CD8-positive, alpha-beta memory T cell (primary cell): ENCODE measurements at places on chromosomes 4 and X. TPM values are rescaled to one million over a fixed set of nuclear protein-coding genes. Genes with fewer than 3 reads are reported as not detected.

Gene AADAT
- total RNA-seq: not detected

Gene HPF1
- 31.5 TPM for total RNA-seq

Gene PSAPL1
- total RNA-seq: not detected

Gene RBPJ
- total RNA-seq: 199 TPM

Gene RNF128
- total RNA-seq: not detected

Gene PASD1
- total RNA-seq: not detected

Gene TRMT2B
- total RNA-seq: 19.0 TPM

Gene HDAC8
- 17.8 TPM for total RNA-seq

Gene TCEAL7
- not detected for total RNA-seq

Gene PNMA5
- not detected for total RNA-seq

Gene TKTL2
- not detected for total RNA-seq

Gene CTSO
- total RNA-seq: 4.1 TPM

Gene VCX3A
- total RNA-seq: not detected

Gene KCNIP4
- not detected for total RNA-seq

Gene UGT2B15
- not detected for total RNA-seq

Gene HEPH
- total RNA-seq: not detected

- peaks cover 7% of the 10 kb centered on the region for H3K4me1 ChIP-seq
- H3K27ac ChIP-seq: no peak overlapping the region
- H3K4me3 ChIP-seq: peak overlapping the region; percentile 21
Measured at GRCh38 chr4:120921456-120922380, 808 bp downstream of the PRDM5 start.

DNA sequence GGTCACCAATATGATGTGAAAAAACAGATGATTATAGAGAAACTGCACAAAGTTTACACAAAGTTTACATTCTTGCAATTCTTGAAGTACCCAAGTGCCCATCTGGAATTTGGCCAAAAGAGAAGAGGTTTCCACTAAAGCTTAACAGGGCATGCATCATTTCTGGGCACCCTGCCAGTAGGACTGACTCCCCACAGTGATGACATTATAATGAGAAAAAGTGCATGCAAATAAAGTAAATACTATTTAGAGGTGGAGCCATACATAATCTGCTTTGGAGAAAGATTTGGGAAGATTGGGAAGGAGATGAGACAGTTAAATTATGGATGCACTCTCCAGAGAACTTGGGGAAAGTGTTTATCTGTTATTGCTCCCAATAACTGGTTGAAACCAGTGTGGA is 93.7 kb upstream of the TRPC3 start:
- H3K27ac ChIP-seq: no peak overlapping the region
- no peaks in the 10 kb centered on the region for H3K36me3 ChIP-seq
- H3K27me3 ChIP-seq: no peaks in the 10 kb centered on the region
- no peaks in the 10 kb centered on the region for H3K4me1 ChIP-seq
- no peak overlapping the region for H3K4me3 ChIP-seq

- no peak overlapping the region for H3K4me3 ChIP-seq
- no peaks in the 10 kb centered on the region for H3K4me1 ChIP-seq
- no peak overlapping the region for H3K27ac ChIP-seq
Measured at GRCh38 chr4:81376720-81377119, 95.0 kb downstream of the RASGEF1B start.

GRCh38 chr4:139142087-139142486 is 34.9 kb downstream of the ELF2 start:
- H3K27ac ChIP-seq: no peak overlapping the region
- no peak overlapping the region for H3K4me3 ChIP-seq
- no peaks in the 10 kb centered on the region for H3K36me3 ChIP-seq
- H3K4me1 ChIP-seq: peaks cover 9% of the 10 kb centered on the region
- no peaks in the 10 kb centered on the region for H3K27me3 ChIP-seq

GRCh38 chr4:101229116-101229515 is 118.2 kb downstream of the PPP3CA start:
- H3K36me3 ChIP-seq: no peaks in the 10 kb centered on the region
- H3K27me3 ChIP-seq: no peaks in the 10 kb centered on the region
- no peak overlapping the region for H3K4me3 ChIP-seq
- DNase-seq: no peak
- H3K27ac ChIP-seq: no peak overlapping the region
- H3K4me1 ChIP-seq: no peaks in the 10 kb centered on the region

DNA sequence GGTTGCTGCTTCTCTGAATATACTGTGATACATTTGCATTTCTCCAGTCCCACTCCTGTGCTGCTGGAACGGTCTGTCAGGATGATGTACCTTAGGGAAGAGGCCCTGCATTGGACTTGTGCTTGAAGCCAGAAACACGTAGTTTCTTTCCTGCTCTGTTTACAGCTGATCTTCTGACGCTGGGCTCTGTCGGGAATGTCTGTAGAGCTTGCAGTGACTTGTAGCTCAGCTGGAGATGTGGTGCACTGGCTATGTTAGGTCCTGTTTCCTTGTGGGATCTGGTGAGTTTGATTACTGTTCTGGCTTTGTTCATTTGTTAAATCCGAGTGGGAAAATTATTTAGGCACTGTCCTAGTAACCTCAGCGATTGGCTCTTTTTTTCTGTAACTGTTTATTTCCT is 137.2 kb upstream of the WDR1 start:
- H3K4me1 ChIP-seq: no peaks in the 10 kb centered on the region
- no peak overlapping the region for H3K27ac ChIP-seq
- no peaks in the 10 kb centered on the region for H3K36me3 ChIP-seq
- no peaks in the 10 kb centered on the region for H3K27me3 ChIP-seq
- no peak overlapping the region for H3K4me3 ChIP-seq

GRCh38 chr4:99324979-99325378 is 3.8 kb upstream of the ADH1B start:
- DNase-seq: no peak
- no peaks in the 10 kb centered on the region for H3K4me1 ChIP-seq
- no peaks in the 10 kb centered on the region for H3K27me3 ChIP-seq
- no peak overlapping the region for H3K4me3 ChIP-seq
- no peak overlapping the region for H3K27ac ChIP-seq

- H3K4me3 ChIP-seq: no peak overlapping the region
- H3K27ac ChIP-seq: no peak overlapping the region
- no peaks in the 10 kb centered on the region for H3K36me3 ChIP-seq
- no peaks in the 10 kb centered on the region for H3K27me3 ChIP-seq
- no peak for DNase-seq
- no peaks in the 10 kb centered on the region for H3K4me1 ChIP-seq
Measured at GRCh38 chr4:177740563-177740962, 298.3 kb upstream of the AGA start.

- DNase-seq: no peak
- H3K4me3 ChIP-seq: no peak overlapping the region
- H3K36me3 ChIP-seq: no peaks in the 10 kb centered on the region
- no peaks in the 10 kb centered on the region for H3K4me1 ChIP-seq
Measured at GRCh38 chr4:184329659-184330400, 112.2 kb upstream of the ENPP6 start.

- H3K4me3 ChIP-seq: no peak overlapping the region
- H3K27me3 ChIP-seq: no peaks in the 10 kb centered on the region
- no peak overlapping the region for H3K27ac ChIP-seq
- no peak for DNase-seq
Measured at GRCh38 chrX:106626789-106627188, 15.0 kb downstream of the RADX start.

- no peaks in the 10 kb centered on the region for H3K4me1 ChIP-seq
- H3K4me3 ChIP-seq: no peak overlapping the region
- H3K27ac ChIP-seq: no peak overlapping the region
- H3K36me3 ChIP-seq: no peaks in the 10 kb centered on the region
- no peak for DNase-seq
Measured at GRCh38 chrX:97806238-97806637, 922.5 kb downstream of the RPA4 start.

GRCh38 chr4:173943547-173943946 is 339.9 kb downstream of the FBXO8 start:
- no peak overlapping the region for H3K4me3 ChIP-seq
- H3K4me1 ChIP-seq: no peaks in the 10 kb centered on the region
- DNase-seq: no peak
- no peaks in the 10 kb centered on the region for H3K36me3 ChIP-seq

- H3K27me3 ChIP-seq: no peaks in the 10 kb centered on the region
- no peak overlapping the region for H3K27ac ChIP-seq
- H3K36me3 ChIP-seq: no peaks in the 10 kb centered on the region
Measured at GRCh38 chr4:161342881-161343568, 820.8 kb downstream of the FSTL5 start.

DNA sequence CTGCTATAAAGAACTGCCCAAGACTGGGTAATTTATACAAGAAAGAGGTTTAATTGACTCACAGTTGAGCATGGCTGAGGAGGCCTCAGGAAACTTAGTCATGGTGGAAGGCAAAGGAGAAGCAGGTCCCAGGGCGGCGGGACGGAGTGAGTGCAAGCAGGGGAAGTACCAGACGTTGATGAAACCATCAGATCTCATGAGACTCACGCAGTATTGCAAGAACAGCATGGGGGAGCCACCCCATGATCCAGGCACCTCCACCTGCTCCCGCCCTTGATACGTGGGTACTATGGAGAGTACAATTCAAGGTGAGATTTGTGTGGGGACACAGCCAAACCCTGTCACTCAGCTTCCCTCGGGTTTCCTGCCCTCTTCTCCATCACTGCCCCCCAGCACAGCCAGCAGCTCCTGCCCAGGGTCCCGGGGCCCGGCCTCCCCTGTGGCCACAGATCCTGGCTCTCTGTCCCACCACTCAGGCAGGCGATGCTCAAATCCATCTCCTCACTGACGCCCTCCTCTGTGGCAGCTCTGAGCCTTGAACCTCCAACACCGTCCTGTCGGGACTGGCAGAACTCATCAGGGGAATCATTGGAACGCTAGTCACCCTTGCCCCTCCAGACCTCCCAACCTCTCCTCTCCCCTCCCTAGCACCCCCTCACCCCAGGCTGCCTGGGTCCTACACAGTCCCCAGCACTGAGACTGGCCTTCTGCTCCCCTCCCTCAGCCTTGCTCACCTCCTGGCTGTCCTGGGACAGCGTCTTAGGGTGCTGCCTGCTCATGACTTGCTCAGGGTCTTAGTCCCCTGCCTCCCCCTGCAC is 37.6 kb downstream of the FGFRL1 start:
- no peak overlapping the region for H3K27ac ChIP-seq
- H3K27me3 ChIP-seq: peaks cover 9% of the 10 kb centered on the region
- H3K36me3 ChIP-seq: no peaks in the 10 kb centered on the region
- no peak overlapping the region for H3K4me3 ChIP-seq

DNA sequence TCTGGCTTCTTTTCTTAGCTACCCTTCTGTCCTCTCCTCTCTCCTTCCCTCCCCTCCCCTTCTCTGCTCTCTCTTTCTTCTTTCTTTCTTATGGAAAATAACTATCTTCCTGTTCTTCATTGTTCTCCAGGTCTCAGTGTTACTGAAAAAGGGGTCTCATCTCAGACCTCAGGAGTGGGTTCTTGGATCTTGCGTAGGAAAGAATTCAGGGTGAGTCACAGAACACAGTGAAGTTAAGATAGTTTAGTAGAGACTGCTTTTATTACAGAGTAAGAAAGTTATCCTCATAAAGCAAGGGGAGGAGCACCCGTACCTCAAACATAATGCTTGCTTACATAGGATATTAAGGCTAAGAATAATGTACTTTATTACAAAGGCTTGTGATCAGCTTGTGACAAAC is 31.8 kb upstream of the CWH43 start:
- H3K27ac ChIP-seq: no peak overlapping the region
- H3K36me3 ChIP-seq: no peaks in the 10 kb centered on the region
- no peak overlapping the region for H3K4me3 ChIP-seq
- H3K4me1 ChIP-seq: no peaks in the 10 kb centered on the region

DNA sequence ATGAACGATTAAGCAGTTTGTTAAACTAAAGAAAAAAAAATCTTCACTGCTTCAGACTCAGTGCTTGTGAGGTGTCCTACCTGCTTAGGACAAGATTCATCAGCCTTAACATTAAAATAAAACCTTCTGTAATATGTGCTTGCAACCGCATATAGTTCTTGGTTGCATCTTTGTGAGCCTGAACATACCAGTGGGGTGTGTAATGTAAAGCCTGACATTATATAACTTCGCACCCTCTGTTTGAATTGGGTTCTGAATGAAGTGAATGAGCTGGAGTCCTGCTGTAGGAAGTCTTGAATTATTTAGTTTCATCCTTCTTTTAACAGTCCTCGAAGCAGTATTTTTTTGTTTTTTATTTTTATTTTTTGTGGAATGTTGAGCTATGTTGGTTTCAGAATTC is 3.1 kb downstream of the KDM6A start:
- peaks cover 18% of the 10 kb centered on the region for H3K4me1 ChIP-seq
- H3K36me3 ChIP-seq: no peaks in the 10 kb centered on the region
- H3K27ac ChIP-seq: no peak overlapping the region
- no peak for DNase-seq

GRCh38 chrX:100635989-100636320 is 651 bp downstream of the TSPAN6 start:
- H3K4me3 ChIP-seq: peak overlapping the region; percentile 45
- H3K4me1 ChIP-seq: no peaks in the 10 kb centered on the region
- H3K27me3 ChIP-seq: no peaks in the 10 kb centered on the region
- no peak overlapping the region for H3K27ac ChIP-seq
- H3K36me3 ChIP-seq: no peaks in the 10 kb centered on the region
- no peak for DNase-seq

DNA sequence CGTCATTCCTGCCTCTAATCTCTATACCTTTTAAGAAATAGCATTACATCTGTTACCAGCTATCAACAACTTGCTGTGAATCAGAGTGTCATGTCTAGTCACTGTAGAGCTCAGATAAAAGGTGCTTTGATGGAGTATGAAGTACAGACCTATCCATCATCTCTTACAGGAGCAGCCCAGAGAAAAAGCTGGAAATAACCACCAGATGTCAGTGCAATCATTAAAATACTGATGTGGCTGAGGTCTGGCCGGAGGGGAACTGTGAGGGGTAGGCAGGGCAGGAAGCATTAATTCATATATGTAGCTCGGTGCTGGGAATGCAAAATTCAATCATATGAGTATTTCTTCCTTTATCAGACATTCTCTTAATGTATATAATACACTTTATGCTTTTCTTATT is 100.6 kb downstream of the AKAP4 start:
- no peak overlapping the region for H3K4me3 ChIP-seq
- H3K4me1 ChIP-seq: no peaks in the 10 kb centered on the region
- no peaks in the 10 kb centered on the region for H3K27me3 ChIP-seq
- DNase-seq: no peak
- no peak overlapping the region for H3K27ac ChIP-seq

- no peak overlapping the region for H3K4me3 ChIP-seq
- no peaks in the 10 kb centered on the region for H3K36me3 ChIP-seq
- H3K4me1 ChIP-seq: peaks cover 11% of the 10 kb centered on the region
- no peak overlapping the region for H3K27ac ChIP-seq
- DNase-seq: no peak
Measured at GRCh38 chr4:4577359-4577875, 35.6 kb upstream of the STX18 start.

DNA sequence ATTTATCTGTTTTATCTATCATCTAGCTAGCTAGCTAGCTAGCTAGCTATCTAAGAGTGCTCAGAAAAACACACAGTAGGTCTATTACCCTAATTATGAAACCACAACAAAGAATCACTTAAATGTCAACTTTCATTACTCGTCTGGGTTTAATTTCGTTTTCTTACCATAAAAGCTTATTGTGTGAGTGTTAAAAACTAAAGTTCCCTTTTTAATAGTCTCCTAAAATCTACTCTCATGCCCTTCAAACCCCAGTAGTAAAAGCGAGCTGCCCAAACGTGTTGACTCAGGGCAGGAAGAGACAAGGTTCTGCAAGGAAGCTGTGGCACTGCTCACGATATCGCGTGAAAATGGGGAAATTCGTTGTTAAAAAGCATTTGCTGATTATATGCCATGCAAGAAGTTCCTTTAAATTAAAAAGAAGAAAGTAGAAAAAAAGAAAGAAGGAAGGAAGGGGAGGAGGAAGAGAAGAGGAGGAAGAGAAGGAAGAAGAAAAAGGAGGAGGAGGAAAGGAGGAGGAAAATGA is 595 bp downstream of the MBNL3 start:
- H3K4me3 ChIP-seq: peak overlapping the region; percentile 60
- peak; percentile 49 for DNase-seq

- H3K4me3 ChIP-seq: no peak overlapping the region
- no peaks in the 10 kb centered on the region for H3K27me3 ChIP-seq
- H3K36me3 ChIP-seq: no peaks in the 10 kb centered on the region
- no peak for DNase-seq
Measured at GRCh38 chrX:83516597-83516996, 8.5 kb downstream of the POU3F4 start.
